Stimulated activated CD8-positive, alpha-beta memory T cell treated with anti-CD3 and anti-CD28 coated beads, Interleukin-15, amount 100 ng/mL, for 4 hours (primary cell): ENCODE measurements at places on chromosomes 11 and 22.

GRCh38 chr11:11967669-11968510 is 40.5 kb downstream of the DKK3 start:
- no peak for DNase-seq

GRCh38 chr11:71062199-71062598 is 190.2 kb downstream of the SHANK2 start:
- no peak for DNase-seq

DNA sequence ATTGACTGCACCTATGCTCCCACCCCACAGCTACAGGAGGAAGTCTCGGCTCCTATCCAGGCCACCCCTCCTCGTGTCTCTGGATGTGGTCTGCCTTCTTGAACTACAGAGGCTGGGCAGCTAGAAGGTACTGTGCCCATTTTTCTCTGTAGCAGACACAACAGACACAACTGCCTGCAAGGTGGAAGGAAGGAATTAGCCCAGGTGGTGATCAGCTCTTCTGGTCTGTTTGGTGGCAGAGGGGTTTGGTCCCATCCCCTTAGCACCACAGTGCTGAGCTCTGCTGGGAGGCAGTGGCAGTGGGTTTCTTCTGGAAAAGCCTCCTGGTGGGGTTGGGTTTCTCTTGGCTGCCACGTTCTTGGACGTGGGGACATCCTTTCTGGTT is 132.5 kb downstream of the MPPED1 start:
- DNase-seq, result no peak

DNA sequence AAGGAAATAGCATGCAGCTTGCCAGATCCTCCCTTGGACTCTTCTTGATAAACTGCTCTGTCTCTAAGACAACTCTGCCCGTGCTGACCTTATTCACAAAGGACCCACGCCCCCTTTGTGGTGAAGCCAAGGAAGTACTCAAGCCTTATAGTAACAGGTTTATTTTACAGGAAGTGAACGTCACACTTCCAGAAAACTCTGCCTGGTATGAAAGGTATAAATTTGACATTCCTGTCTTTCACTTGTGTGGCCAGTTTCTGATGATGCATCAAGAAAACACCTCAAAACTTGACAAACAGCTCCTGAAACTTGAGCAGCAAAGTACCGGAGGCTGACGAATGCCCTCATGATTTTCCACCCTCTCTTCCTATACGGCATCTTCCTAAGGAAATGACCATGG is 12.5 kb upstream of the PELI3 start:
- no peak for DNase-seq

DNA sequence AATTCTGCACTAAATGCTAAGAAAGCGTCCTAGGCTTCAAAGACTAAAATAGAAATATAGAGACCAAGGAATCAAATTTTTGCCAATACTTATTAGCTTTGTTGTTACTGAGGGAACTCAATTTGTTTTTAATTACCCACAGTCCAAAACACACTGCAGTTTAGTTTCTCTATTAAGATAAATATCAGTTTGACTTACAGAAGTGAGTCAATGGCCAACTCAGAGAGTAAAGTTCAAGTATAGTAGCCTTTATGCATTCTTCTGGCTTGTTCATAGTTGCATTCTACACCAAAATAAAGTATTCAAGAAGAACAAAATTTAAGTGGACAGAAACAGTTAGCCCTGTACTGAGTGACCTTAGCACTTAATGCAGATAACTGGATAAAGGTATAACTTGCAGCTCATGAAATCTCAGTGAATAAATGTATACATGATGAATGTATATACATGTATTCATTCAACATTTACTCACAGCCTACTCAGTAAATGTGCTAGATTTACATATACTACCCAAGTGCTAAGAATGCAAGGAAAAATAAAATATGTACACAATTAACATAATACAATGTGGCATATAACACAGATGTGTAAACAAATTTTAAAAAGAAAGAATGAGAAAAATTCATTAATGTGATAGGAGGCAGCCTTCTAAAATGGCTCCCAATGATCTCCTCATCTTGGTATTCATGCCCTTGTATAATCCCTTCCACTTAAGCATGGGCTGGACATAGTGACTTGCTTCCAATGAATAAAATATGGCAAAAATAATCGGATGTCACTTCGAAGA is 9.7 kb upstream of the RNF141 start:
- DNase-seq, result no peak

DNA sequence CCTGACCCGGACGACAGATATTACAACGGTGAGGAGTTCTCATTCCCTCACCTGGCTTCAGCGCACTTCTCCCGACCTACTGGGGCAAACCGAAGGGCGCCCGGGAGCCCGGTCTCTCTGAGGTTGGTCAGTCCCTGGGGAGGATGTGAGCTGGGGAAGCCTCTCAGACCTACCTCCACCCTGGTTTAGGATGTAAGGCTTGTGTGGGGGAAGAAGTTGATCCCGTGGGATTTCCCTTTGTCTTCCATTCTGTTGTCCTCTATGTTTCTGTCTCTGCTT is 12.3 kb downstream of the ROBO3 start:
- no peak for DNase-seq

- no peak for DNase-seq
These were observed 5.1 kb upstream of the SEPTIN5 start for GRCh38 chr22:19709063-19709769.

DNA sequence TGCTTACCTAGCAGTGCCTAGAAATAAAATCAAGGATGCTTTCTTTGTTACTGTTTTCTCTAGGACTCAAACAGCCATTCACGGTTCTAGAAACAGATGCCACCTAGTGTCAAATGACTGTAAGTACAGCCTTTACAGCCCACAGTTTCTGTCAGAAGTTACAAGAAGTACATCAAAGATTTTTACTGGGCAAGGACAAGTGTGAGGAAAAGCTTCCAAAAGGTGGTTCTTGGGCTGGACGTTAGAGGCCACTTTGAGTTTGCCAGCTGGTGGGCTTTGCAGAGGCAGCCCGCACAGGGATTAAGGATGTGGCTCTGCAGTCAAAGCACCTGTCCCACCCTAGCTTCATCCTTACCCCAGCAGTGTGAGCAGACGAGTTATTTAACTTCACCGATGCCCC is 6.9 kb downstream of the KMT5B start:
- DNase-seq, result no peak

- DNase-seq, result no peak
These were observed 48.0 kb downstream of the MYO7A start for GRCh38 chr11:77175869-77176539.
